ENCODE measurements at places on chromosomes 12 and 14.
A peak's percentile ranks its signal among the peaks of the same experiment; 100 is the strongest.

- no peak for DNase-seq
Observed at GRCh38 chr12:19794116-19794515, 354.8 kb downstream of the AEBP2 start.

DNA sequence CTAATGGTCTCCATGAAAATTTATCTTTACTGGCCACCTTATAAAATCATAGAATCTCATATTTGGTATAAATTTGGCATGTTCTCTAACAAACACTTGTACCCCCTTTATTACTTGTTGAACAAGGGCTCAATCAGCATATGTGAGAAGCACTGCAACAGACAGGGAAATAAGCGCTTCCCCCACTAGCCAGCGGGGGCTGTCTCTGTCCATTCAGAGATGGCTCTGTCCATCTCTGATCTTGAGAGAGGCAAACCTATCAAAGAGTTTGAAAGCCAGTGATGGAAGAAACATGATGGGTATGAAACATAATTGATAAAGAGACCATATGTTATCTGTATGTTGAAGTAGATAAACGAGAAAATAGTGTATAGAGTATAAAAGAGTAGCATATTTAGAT lies 326.8 kb downstream of the PDZRN4 start:
- no peak for DNase-seq

- DNase-seq: no peak
Observed at GRCh38 chr12:118042091-118042490, 18.9 kb downstream of the WSB2 start.

GRCh38 chr12:80154261-80154660 lies 54.9 kb downstream of the OTOGL start:
- no peak for DNase-seq

DNA sequence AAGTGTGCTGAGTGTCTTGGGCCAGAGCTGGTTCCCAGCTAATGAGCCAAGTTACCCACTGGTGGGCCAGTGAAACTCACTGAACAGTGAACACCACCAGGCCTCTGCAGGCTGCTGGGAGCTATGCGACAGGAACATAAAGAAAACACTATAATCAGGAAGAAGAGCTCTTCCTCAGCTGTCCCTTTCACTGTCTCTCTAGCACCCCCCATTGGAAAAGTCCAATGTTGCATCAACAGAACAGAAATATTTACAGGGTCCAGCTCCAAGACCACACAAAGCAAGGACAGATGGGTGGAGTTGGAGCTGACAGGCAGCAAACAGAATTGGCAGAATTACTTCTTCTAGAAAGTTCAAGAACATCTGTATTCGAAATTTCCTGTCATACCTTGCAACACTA lies 903.6 kb upstream of the TMEM132C start:
- DNase-seq: no peak

DNA sequence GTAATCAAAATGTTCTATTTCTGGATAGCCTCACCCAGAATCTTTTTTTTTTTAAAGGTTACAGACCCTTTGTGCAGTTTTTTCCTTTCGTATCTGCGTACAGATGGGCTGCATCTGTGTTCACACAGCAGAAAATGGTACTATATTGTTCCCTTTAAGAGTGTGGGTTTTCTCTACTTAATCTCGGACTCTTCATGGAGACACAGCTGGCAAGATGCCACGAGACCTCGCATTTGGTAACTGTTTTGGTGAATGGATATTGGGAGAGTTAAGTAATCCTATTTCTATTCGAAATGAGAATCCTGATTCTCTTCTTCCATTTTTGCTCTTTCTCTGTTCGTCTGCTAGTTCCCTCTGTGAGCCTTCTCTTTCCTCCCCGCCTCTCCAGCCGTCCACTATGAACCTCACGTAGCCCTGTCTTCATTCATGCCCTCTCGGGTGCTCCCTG lies 85.7 kb downstream of the SAMD4A start:
- DNase-seq: no peak

DNA sequence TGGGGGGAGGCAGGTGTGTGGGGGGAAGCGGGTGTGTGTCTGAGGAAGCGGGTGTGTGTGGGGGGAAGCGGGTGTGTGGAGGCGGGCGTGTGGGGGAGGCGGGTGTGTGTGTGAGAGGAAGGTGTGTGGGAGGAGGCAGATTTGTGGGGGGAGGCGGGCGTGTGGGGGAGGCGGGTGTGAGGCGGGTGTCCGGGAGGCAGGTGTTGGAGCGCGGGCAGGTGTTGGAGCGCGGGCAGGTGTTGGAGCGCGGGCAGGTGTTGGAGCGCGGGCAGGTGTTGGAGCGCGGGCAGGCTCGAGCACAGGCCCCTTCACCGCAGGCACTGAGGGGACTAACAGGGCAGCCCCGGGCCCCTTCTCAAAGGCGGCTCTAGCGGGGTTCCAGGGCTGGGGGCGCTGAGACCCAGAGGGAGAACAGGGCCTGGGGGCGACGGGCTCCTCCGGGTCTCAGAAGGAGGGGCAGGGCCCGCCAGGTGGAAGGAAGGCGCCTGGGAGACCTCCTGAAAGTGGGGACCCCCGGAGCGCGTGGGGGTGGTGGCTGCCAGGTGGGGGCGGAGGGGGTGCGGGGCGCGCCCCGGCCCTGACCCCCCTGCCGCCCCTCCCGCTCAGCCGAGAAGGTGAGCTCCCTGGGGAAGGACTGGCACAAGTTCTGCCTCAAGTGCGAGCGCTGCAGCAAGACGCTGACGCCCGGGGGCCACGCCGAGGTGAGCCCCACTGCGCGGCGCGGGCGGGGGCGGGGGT lies 3.2 kb downstream of the CRIP2 start:
- DNase-seq: no peak

DNA sequence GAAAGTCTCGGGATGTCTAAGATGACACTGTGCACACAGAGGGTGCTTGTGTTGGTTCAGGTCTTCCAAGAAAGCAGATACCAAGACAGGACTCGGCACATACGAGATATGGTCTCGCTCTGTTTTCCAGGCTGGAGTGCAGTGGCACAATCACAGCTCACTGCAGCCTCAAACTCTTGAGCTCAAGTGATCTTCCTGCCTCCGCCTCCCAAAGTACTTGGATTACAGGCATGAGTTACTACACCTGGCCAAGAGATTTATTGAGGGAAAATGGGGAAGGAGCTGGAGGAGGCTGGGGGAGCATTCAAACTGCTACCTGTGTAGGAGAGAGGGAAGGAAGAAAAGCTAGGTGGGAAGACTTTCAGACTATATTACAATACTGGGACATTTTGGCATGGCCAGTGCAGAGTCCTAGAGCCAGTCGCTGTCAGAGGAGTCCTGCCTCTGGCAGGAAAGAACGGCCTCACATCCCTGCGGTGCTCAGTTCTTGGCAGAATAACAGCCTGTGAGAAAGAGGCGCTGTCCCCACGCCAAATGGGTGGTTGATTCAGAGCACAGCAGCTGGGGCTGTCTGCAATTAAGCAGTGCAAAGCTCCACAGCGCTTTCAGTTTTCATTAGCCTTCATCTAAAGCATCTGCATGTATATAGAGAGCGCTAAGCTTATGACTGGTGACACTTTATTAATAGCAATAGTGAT lies 18.3 kb downstream of the SLC17A8 start:
- peak; percentile 73 for DNase-seq

DNA sequence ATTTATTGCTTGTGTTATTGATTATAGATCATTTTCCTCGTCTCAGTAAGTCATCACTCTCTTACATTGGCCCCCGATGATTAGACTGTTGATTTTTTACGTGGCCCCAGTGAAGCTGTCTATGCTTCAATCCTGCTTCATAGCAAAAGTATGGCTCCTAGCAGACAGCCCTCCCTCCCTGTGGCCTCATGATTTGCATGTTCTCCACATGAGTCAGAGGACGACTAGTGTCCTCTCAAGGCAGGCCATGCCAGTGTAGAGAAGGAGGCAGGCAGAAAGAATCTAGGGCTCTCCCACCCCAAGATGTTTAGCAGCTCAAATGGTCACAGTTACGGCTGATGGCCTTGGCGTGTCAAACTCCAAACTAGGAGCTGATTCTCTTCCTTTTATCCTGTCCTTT lies 59.6 kb downstream of the FIGNL2 start:
- peak; percentile 37 for DNase-seq

GRCh38 chr12:119153477-119154434 lies 25.0 kb upstream of the HSPB8 start:
- DNase-seq: no peak

Measured in fibroblast of gingiva (primary cell).